ENCODE measurements at places on chromosomes 3 and 15. TPM values are rescaled to one million over a fixed set of nuclear protein-coding genes. Genes with fewer than 3 reads are reported as not detected.

FAM107A gene
- 0.18 TPM for total RNA-seq

FBXL2 gene
- 7.4 TPM for total RNA-seq

STAG1 gene
- 7.8 TPM for total RNA-seq

SCN11A gene
- 0.02 TPM for total RNA-seq

TMCO5A gene
- not detected for total RNA-seq

IGSF10 gene
- total RNA-seq = 0.35 TPM

SLC24A1 gene
- total RNA-seq = 3.8 TPM

ZNF35 gene
- 7.1 TPM for total RNA-seq

CCDC39 gene
- total RNA-seq = not detected

EIF4E3 gene
- 3.8 TPM for total RNA-seq

CRTAP gene
- total RNA-seq = 254 TPM

LMAN1L gene
- not detected for total RNA-seq

SERPINI2 gene
- total RNA-seq = not detected

GPR171 gene
- total RNA-seq = not detected

C3orf18 gene
- total RNA-seq = 2.1 TPM

PSTPIP1 gene
- not detected for total RNA-seq

CYP1A2 gene
- total RNA-seq = not detected

PDHB gene
- 57.1 TPM for total RNA-seq

CEMIP gene
- 1.3 TPM for total RNA-seq

ABI3BP gene
- 1.7 TPM for total RNA-seq

TLR9 gene
- total RNA-seq = not detected

ZBBX gene
- total RNA-seq = not detected

ATP8B4 gene
- total RNA-seq = 0.79 TPM

NOX5 gene
- 0.30 TPM for total RNA-seq

CADM2 gene
- 0.11 TPM for total RNA-seq

SHC4 gene
- 0.74 TPM for total RNA-seq

SAMD7 gene
- not detected for total RNA-seq

AADAC gene
- 15.8 TPM for total RNA-seq

CRYGS gene
- total RNA-seq = 0.83 TPM

P2RY1 gene
- total RNA-seq = 0.50 TPM

CMTM8 gene
- 8.2 TPM for total RNA-seq

XCR1 gene
- total RNA-seq = not detected

ARGFX gene
- total RNA-seq = not detected

FSIP1 gene
- total RNA-seq = 0.70 TPM

CLDN18 gene
- not detected for total RNA-seq

PRKCD gene
- 36.4 TPM for total RNA-seq

LRRIQ4 gene
- total RNA-seq = not detected

KBTBD13 gene
- not detected for total RNA-seq
